ENCODE measurements at places on chromosomes 3 and 15.

GRCh38 chr3:125059488-125060245 is 3.9 kb upstream of the HEG1 start:
- DNase-seq, result no peak

DNA sequence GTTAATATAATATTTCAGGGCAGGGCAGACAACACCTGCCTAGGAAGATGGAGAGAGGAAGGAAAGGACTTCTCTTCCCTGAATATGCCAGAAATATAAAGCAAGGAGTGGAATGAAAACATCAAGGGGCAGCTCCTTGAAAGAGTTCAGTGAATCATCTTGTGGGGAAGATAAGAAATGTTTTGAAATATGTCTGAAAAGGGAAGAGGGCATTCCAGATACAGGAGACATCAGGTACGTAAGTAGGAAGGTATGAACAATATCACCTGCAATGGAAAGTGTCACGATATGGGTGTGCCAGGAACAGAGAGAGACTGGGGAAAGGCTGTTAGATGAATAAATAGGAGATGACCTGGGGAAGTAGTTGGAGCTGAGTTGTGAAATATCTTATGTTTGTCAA is 75.8 kb upstream of the WDR72 start:
- no peak for DNase-seq

DNA sequence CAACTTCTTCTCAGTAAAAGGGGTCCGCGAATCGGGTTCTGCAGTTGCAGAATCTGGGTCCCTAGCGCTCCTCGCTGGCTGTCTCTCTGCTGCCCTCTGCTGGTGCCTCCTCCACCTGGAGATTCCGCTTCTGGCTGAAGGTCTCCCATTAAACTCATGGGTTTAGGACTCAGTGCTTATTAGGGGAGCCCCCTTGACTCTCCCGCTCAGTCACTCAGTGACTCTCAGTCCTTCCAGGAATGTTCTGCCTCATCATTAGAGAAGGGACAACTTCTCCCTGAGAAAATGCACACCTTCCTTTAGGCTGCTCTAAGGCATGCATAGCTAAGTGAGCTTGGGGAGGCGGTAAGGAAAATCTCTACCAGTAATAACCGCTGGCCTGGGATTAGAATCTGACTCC is 7.1 kb downstream of the CPN2 start:
- DNase-seq, result peak; percentile 63

DNA sequence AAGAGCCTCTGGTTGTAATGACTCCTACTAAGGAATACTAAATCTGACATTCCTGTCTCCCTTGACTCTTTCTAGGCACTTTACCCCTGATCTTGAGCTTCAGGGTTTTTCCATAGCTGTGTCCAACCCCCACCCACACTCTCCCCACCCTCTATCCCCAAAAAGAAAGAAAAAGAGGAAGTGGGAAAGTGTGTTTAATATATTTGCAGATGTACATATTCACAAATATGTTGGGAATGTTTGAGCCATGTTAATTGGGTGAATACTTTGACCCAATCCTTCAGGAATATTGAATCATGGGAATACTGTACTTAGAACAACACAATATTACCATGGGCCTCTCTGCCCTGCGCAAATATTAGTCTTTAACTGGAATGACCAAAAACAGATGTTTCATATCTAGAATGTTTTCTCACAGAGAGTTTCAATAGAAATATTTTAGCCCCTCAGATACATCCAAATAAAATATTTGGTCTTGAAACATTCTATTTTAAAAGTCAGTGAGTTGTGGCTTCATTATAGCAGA is 19.8 kb upstream of the PFN2 start:
- no peak for DNase-seq

DNA sequence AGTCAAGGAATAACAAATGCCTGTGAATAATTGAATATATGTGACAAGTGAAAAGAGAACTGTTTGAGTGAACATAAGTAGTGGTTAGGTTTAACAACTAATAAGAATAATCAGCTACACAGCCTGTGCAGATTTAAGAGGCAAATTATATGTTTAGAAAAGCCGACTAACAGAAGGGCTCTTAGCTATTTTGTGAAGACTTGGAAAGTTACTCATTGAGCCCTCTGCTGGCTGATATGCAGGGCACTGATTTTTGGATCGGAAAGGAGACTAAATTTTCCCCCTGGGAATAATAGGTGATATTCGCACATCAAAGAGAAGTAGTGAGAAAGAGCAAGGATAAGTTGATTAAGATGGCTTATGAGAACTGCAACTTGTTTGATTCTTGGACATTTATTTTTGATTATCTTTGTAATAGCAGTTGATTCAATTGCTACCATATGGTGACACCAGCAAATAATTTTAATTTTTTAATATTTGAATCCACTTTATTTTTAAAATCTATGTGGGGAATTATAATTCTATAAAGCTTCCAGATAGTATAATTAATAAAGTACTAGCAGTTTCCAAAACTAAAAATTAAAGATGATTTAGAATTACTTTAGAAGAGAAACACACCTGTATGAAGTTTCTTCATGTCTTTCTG is 156.2 kb downstream of the NLGN1 start:
- DNase-seq, result no peak

- DNase-seq, result no peak
Measured at GRCh38 chr3:38574411-38575278, 74.8 kb downstream of the SCN5A start.

DNA sequence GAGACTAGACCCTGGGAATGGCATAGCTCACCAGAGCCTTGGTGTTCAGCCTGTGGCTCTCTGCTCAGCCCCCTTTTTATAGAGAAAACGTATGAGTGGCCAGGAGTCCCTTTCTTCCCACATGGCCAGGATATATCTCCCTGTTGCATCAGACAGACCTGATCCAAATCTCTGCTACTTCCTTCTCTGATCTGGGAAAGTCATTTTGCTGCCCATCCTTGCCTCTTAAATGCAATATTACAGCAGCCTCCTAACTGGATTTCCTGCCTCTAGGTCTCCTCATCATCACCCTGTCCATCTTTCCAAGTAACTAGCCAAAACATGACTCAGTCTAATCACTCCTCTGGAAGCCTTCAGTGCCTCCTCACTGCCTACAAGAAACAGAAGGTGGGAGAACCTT is 42.9 kb downstream of the CTDSPL start:
- DNase-seq, result no peak

- no peak for DNase-seq
Measured at GRCh38 chr3:11671648-11672100, 28.0 kb upstream of the VGLL4 start.

DNA sequence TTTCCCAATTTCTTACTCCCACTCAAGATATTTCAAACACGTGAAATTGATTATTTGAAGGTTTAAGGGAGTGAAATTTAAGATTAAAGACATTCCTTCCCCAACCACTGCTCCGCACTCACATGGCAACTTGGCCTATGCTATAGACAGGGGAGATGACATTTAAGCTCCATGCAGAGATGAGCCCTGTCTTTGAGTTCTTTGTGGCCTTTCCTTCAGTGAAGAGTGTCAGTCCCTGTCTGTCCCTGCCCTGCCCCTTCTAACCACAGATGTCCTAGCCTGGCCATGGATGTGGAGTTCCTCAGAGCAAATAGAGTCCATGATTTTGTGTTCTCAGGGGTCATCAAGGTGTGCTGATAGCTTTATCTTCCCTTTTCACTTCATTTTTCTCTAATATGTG is 29.4 kb upstream of the THBS1 start:
- no peak for DNase-seq

DNA sequence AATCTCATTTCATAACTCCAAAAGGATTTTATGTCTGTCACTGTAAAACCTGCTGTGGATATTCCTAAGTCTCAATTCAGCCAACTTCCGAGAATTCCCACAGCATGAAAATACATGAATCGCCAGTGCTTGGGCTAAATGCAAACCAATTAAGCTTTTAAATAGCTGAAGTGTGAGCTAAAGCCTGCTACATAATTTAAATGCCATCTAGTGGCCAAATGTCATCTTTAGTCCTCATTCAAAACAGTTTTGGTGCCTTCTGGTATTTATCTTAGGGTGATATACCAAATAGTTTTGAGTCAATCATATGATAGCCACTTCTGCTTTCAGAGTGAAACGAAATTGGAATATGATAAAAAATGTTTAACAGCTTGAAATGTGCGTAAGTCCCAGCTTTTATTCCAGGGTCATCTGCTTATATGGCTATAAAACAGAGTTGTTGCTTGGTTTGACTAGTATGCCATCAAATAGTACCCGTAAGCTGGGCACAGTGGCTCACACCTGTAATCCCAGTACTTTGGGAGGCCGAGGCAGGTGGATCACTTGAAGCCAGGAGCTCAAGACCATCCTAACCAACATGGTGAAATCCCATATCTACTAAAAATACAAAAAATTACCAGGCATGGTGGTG is 41.8 kb upstream of the CCNL1 start:
- no peak for DNase-seq

GRCh38 chr15:50377867-50378751 is 23.1 kb upstream of the GABPB1 start:
- no peak for DNase-seq

- DNase-seq, result no peak
Measured at GRCh38 chr3:141050576-141051442, at the start of gene SPSB4. SPSB4 (plus strand) TSS chr3:141051347; CDS start chr3:141066105, 14,758 bp downstream.

- DNase-seq, result no peak
Measured at GRCh38 chr3:136042608-136043221, 77.2 kb downstream of the PPP2R3A start.

DNA sequence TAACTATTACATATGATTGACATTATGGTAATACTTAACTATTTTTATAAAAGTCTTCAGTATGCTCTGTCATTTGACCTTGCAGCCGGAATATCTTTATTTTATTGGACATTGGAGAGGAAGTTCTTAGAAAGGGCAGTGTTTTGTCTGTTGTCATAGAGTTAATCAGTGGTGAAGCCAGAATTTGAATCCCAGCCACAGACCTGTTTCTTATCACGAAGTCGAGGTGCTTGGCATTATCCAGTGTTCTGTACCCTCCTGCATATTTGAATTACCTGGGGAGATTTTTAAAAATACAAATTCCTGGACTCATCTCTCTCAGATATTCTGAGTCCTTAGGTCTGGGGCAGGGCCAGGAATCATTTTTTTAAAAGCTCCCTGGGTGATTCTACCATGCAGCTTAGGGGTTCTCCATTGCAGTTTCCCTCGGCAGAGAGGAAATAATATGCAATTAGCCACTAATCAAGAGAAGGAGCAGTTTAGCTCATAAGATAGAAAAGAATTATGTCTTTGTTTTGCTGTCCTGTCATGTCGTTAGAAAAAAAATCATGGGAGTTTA is 195.6 kb upstream of the CFAP20DC start:
- DNase-seq, result no peak

DNA sequence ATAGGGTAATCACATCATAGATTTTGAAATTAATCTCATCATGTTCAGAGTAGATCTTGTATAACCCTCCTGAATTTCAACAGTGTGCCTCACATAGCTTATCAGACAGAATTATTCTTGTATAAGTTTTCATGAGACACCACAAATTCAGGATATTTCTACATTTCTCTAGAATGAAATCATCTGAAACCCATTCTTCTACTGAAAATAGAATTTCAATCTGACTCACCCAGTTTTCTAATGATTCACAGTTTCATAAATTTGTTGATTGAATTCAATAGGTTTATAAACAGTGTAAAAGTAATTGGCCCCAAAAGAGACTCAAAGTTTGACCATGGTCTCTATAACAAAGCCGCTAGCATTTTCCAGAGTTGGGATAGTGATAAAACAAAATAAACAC is 1082.6 kb upstream of the EPHA6 start:
- no peak for DNase-seq

DNA sequence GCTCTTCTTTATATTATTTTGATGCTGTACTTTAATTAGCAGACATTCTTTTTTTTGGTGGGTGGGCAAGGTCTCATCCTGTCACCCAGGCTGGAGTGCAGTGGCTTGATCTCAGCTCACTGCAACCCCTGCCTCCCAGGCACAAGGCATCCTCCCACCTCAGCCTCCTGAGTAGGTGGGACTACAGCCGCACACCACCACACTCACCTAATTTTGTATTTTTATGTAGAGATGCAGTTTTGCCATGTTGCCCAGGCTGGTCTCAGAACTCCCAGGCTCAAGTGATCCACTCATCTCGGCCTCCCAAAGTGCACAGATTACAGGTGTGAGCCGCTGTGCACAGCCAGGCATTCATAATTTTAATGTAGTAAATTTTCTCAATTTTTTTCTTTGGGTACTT is 608.1 kb downstream of the ZNF385D start:
- no peak for DNase-seq

GRCh38 chr15:34986326-34986725 is 1.8 kb downstream of the ZNF770 start:
- DNase-seq, result no peak

GRCh38 chr3:36393563-36393962 is 13.3 kb downstream of the STAC start:
- DNase-seq, result no peak

GRCh38 chr3:20307383-20307782 is 121.4 kb upstream of the SGO1 start:
- no peak for DNase-seq

Data from activated CD8-positive, alpha-beta memory T cell treated with anti-CD3 and anti-CD28 coated beads for 1 hour (primary cell).